Bronchial smooth muscle cell (primary cell): ENCODE measurements at places on chromosomes 4 and X. TPM values are rescaled to one million over a fixed set of nuclear protein-coding genes. Genes with fewer than 3 reads are reported as not detected.

Gene FREM3
- not detected in 2 replicates for total RNA-seq

Gene GAGE12J
- not detected in 2 replicates for total RNA-seq

Gene NSG1
- total RNA-seq, result 0.17 and 2.0 TPM in 2 replicates

Gene P2RY8
- total RNA-seq, result not detected in 2 replicates

Gene PKD2
- total RNA-seq, result 64.3 and 95.7 TPM in 2 replicates
